ENCODE measurements at places on chromosomes 12 and 14.

DNA sequence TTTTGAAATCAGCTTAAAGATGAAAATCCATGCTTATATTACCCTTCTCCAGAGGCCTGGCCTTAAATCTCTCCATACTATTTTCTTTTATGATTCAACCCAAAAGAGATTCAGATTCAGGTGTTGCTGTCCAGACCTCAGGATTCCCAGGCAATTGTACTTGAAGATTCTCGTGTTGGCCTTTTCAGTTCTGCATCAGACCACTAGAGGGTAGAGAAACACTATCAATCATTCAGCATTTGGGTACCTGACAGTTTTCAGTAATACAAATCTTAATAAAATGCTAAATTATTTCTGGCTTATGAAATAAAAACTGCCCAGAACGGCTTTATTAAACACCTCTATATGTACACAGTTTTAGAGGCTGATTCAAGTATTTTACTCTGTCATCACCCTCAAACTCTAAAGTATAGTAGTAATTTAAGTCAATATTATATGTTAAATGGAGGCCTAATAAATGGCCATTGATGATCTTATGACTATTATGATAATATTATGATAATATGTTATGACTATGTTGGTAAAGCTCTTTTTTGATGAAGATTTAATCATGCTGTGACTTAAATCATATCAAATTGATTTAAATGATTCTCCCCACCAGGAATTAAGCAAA is 301.1 kb downstream of the DUSP6 start:
- no peak for DNase-seq

DNA sequence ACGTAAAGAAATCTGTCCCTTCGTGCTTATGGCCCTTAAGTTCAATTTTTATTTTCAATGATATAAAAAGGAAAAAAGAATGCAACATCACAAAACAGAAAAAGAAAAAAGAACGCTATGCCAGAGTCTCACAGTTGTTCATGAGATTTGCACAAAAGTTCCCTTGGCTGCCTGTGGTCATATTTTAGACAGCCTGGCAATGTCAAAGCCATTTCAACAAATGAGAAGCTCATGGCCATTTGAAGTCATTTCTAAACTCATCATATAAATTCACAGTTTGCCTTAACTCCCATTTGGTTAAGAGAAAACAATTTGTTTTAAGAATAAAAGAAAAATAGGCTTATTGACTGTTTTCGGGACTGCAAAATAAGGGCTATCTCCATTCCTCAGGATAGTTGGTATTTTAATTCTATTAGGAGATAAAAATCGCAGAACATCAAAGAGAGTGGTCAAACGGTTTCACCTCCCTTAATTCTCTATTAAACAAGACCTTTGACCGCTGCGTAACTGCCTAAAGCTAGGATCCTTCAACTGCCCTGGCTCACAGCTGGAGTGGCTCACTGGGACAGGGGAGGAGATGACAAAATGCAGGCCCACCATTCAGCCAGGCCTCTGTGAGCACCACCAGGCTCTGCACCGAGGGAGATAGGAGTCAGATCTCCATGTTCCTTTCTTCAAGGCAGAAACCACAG is 119.2 kb upstream of the DAAM1 start:
- DNase-seq, result no peak

GRCh38 chr14:54722791-54723432 is 156.0 kb downstream of the SAMD4A start:
- no peak for DNase-seq

DNA sequence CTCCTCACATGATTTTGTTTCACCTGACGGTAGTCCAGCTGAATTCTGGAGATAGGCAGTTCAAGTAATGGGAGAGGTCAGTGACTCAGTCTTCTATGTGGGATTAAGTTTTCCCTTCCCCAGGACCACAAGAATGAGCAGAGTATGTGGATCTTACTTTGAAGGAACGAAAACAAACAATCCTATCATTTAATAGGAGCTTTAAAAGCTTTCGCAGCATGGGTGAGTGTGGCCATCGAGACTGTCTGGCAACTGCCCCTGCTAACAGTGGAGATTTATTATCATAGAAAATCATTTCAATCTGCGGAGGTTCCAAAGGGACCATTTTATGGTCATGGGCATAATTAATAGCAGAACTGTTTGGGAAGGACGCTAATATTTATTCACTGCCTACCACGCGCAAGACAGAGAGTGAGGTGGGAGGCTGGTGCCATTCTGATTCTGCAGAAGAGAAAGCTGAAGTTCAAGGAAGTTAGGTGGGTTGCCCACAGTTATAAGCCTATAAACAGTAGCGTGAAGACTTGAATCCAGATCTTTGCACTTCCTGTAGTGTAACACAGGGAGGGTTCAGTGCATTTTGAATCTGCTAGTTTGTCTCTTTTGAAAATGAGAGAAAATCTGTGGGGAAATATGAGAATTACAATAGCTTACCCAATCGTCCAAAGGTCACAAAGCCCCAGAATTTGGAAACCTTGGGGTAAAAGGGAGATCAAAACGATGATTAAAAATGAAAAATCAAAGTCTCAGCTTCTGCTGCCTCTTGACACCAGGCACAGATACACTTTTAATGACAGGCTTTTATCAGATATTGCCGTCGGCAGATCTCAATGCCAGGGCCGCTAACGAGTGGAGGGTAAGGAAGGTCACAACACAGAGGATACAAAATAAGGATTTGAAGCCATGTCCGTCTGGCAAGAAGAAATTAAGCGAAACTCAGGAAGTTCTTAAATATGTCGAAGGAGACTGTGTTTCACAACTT is 209.6 kb downstream of the CRADD start:
- no peak for DNase-seq

DNA sequence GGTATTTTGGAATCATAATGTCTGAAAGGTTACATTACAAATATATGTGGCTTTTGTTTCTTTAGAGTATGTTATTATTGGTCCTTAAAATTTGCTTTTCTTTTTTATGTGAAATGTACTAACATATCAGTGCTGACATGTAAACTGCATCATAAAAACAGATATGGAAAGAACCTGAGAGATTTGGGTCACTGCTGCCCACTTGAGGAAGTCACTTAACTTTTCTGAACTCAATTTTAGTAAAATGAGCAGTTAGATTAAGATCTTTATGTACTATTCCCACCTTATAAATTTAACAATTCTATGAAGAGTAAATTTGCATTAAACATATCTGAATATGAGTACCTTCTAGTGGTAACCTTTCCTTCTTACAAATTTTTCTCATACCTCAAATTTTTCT is 7.5 kb downstream of the PTGR2 start:
- no peak for DNase-seq

DNA sequence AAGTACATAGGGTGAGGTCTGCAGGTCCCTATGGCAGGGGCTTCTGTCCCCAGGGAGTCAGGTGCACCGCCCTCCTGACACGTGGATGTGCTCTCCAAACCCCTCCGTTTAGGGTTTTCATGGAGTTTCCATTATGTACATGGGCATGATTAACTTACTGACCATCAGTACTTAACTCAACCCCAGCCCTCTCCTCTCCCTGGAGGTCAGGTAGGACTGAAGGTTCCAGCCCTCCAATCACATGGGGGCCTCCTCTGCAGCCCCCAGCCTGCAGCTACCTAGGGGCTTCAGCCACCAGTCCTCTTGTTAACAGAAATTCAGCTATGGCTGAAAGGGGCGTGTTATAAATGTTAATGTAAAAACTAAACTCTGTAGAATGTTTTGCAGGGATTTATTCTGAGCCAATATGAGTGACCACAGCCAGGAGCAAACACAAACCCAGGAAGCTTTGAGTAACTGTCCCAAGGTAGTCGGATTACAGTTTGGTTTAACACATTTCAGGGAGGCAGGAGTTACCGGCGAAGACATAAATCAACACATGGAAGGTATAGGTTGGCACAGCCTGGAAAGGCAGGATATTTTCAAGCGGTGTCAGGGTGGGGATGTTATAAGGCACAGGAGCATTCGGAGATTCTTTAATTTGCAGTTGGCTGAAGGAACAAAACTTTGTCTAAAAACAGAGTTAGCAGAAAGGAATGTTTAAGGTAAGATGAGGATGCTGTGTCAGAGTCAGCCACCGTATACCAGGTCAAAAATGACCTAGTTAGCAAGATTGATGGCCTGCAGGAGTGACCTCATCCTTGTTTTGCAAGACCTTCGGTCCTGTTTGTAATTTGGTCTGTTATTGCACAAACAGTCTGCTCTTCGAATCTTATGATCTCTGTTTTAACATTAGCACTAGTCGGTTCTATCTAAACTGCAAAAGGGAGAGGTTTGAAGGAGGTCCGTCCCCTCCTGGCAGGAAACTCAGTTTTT is 75.2 kb downstream of the TNFAIP2 start:
- DNase-seq, result no peak

GRCh38 chr14:22178333-22178839 is 410.6 kb downstream of the DAD1 start:
- no peak for DNase-seq

DNA sequence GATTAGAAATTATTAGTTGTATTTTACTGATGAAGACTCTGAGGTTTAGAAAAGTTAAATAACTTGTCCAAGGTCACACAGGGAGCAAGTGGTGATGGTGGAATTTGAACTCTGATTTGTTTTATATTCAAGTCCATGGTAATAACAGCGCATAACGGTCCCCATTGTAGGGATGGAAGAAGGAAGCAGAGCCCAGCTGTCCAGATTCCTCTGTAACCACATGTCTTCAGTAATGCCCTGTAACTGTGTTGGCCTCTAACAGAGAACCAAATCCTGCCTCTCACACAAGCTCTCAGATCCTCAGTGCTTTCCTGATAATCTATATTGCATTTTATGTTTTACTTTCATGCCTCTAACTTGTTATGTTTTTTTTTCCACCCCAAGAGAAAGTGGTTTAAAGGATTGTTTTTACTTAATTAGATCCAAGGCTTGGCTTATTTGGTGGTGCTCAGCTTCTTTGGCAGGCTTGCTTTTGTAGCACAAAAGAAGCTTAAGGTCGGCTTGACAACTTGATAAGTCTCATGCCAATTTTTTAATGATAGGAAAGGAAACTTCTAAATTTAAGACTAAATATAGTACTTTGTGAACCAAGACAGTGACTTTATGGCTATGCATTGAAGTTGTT is 105.1 kb upstream of the SEL1L start:
- DNase-seq, result no peak

- no peak for DNase-seq
These were observed 239.1 kb upstream of the ARID2 start for GRCh38 chr12:45490232-45490881.

GRCh38 chr14:42222924-42223471 is 616.3 kb downstream of the LRFN5 start:
- no peak for DNase-seq

DNA sequence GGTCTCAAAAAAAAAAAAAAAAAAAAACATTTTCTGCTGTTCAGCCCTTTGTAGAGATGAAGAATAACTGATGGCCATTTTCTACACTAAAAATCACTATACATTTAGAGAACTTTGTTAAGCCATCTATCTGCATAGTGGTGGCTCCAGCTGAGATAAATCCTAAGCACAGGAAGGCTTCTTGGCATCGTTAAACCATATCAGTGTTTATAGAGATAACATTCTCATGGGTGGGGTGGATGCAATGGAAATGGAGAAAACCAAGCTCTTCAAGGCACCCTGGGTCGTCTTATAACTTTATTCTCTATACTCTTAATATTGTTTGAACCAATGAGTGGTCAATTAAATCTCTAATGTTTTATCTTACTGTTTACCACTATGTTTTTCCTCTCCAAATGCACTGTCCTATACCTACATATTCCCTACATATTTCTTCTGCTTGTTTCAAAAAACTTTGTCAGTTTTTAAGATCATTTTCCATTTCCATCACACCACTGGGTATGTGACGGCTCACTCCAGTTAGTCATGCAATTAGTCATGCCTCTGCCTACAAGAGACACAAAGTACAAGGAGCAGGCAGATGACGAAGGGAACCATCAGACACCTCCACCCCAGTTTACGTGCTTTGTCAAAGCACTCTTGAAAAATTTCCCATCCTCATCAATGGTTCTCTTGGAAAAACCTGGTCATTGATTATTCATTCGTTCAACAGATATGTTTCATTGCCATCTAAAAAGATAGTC is 119.3 kb upstream of the OVCH1 start:
- DNase-seq, result no peak

DNA sequence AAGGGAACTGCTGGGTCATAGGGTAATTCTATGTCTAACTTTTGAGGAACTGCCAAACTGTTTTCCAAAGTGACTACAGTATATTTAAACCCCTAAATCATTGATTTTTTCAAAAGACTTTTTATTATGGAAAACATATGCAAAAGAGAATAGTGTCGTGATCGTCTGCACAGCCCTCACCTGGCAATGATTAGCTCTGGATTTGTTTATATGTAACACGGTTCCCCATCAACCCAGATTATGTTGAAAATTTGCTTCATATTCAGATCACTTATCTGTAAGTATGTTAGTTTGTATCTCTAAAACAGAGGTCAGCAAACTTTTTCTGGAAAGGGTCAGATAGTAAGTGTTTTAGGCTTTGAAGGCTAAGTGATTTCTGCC is 52.7 kb downstream of the CCDC92 start:
- no peak for DNase-seq

- DNase-seq, result no peak
These were observed 31.3 kb downstream of the CORO1C start for GRCh38 chr12:108699955-108700563.

- DNase-seq, result no peak
These were observed 6.0 kb upstream of the KRT71 start for GRCh38 chr12:52558781-52559445.

- DNase-seq, result no peak
These were observed 70.9 kb upstream of the EEA1 start for GRCh38 chr12:93000026-93000425.

- no peak for DNase-seq
These were observed 261.7 kb downstream of the NEDD1 start for GRCh38 chr12:97168804-97169203.

- DNase-seq, result no peak
These were observed 143.9 kb upstream of the NCOR2 start for GRCh38 chr12:124711344-124711743.

DNA sequence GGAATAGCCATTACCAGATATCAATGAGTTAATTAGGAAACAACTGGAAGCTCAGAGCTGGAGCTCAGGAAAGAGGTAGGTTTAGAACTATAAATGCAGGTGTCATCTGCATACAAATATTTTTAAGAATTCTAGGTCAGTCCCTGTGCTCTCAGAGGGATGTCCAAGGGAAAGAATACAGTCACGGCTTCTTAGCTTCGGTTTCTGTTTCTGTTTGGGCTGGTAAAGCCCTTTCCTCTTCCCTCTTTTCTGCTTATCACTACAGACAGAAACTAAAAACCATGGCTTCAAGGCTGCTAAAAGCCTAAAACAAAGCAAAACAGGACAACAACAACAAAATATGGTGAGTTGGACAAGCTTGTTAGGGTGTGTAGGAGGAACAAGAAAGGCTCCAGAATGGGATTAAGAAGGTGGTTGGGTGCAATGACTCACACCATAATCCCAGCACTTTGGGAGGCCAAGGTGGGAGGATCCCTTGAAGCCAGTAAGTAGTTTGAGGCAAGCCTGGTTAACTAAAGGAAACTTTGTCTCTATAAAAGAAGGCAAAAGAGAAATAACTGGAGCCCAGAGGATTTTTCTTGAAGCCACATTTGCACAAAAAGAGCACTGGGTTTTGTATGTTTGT is 113.0 kb downstream of the SEC23A start:
- no peak for DNase-seq

DNA sequence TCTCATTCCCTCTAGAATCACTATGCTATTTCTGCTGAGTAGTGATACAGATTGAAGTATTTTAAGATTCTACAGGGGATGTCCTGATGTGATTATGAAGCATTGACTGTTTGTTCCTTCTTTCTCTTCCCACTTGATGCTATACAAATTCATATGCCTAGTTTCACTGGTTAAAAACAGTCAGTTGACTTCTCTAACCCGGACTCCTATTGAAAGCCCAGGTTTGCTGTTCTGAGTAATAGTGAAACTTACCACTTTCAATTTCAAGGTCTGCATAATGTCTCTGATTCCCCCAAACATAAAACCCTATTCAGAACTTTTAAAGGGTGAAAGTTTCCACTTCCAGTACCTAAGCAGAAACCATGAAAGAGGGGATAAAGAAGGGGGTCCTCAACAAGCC is 117.7 kb upstream of the RPL10L start:
- no peak for DNase-seq

Measured in vagina (tissue), 2 donors.